ENCODE measurements at places on chromosomes 5 and 9.

DNA sequence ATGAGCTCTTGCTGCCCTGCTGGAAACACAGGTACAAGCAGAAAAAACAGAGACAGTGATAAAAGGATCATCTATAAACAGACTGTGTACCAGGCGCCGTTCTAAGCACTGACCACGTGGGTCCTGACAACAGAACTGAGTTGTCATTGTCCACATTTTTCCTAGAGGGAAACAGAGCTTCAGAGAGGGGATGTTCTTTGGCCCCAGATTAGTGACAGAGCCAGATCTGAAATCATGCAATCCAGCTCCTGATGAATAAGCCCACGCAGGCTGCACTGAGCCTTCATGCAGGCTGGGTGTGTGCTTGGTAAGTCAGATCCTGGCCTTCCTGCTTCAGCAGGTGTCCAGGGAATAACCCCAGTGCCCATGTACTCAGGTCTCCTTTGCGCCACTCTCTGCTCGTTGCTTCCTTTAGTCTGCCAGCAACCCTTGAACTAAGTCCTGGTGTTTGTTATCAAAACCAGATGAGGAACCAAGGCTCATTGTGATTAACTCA lies 22.8 kb upstream of the TCF7 start:
- DNase-seq = no peak

DNA sequence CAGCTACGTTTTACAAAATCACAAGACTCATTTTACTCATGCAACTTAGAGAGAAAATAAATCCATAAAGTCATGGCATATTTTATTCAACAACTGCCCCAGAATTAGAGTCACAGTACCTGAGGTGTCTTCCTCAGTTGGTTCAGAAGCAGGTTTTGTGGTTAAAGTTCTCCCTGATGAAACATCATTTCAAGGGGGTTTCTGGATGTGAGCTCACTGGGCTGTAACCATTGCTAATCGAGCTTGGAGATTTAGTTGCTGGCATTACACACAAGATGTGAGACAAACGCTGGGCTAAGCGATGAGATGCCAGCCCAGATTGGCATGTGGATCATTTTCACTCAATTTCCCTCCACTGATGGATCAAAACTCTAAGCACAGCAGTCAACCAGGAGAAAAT lies 131.3 kb downstream of the PRELID2 start:
- no peak for DNase-seq

- no peak for DNase-seq
Observed at GRCh38 chr5:115271295-115272050, 8.8 kb upstream of the PGGT1B start.

GRCh38 chr9:114499528-114499927 lies 5.7 kb downstream of the WHRN start:
- DNase-seq = peak; percentile 28

DNA sequence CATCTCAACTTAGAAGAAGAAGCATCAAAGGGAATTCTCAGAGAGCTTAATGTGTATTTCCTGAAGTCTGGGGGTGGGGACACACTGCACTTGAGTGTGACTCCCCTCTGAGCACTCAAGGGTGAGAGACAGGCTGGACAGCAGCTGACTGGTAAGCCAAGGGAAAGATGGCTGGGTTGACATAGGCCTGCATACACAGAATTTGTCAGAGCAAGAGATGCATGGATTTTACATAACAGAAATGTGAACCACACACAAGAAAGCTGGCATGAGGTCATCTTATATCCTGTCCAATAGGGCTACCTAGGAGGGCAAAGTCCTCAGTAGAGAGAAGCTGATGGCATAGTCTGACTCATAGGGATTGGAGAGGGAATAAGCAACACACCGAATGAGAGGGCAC lies 114.3 kb upstream of the EPB41L4A start:
- no peak for DNase-seq

- DNase-seq = no peak
Observed at GRCh38 chr9:93318480-93318879, 133.0 kb upstream of the FAM120A start.
